NCI-H187 (cell line): ENCODE measurements at places on chromosomes 1 and 21.

DNA sequence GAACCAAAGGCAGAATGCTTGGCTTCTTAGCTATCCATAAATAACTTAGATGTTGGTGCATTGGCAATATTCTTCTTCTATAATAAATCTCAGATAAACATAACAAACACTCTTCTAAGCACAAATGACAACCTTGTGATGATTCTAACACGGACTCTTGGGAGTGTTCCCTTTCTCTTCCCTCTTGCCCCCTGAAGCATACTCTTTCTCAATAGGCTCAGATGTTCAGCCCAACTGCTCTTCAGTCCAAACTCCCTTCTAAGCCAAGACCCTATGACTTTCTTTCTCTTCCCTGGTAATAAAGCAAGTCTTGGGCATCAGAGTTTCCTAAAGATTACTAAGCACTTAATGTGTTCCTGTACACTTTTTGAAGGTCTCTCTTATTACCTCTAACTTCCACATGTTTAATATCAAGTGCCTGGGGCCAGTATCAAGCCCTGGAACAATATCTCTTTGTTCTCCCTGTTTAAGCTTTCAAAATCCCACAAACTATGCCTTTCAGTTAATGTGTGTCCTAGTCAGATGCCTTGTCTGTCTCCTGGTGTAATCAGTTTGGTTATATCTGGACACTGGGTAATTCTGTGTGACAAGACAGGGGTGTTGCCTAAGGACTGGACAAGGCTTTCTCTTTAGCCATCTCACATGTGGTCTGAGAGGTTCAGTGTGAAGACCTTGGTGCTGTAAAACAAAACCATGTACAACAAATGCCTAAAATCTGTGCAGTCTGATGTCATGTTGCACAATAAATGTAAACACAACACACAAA is 92.9 kb upstream of the IVNS1ABP start:
- DNase-seq = no peak

DNA sequence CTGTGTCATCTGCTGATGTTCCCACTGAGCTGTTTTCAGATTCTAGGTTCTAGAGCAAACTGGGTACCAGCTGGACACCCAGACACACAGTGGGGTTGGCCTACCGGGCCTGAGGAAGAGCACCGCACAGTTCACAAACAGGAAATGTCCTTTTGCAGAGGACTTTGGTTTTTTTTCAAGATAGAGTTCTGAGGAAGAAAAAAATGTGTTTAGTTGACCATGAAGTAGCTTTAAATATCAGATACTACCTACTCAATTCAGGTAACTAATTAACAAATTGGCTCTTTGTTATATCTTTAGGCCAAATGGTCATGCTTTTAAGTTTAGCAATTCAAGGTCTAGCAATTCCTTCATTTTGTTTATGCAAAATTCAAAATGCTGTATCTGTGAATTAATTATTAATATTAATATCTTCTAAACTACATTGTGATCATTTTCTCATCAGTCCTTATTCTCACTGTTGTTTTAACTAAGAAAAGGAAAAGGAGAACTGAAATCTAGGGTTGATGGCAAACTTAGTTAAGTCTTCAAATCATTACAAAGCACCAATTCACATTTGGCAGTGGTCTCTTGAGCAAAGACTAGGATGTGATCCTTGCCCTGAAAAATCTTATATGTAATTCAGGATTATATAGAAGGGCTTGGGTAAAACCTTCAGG is 17.2 kb upstream of the NCF2 start:
- DNase-seq = no peak

DNA sequence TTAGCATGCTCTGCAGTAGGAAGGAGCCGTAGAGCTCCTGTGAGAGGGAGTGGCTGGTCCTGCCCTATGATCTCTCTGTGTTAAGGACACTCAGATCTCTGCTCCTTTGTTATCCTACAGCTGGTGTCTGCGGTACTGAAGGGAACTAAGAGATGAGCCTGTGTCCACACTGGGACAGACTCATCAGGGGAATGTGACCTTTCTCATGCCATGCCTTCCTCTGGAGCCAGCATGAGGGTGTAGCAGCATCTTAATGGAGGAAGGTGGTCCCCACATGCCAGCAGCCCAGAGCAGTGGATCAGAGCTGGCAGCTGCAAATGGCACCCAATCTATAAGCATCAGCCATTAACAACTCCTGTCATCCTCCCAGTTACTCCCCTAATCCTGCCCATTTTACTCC is 24.7 kb upstream of the GUCA2B start:
- no peak for DNase-seq

DNA sequence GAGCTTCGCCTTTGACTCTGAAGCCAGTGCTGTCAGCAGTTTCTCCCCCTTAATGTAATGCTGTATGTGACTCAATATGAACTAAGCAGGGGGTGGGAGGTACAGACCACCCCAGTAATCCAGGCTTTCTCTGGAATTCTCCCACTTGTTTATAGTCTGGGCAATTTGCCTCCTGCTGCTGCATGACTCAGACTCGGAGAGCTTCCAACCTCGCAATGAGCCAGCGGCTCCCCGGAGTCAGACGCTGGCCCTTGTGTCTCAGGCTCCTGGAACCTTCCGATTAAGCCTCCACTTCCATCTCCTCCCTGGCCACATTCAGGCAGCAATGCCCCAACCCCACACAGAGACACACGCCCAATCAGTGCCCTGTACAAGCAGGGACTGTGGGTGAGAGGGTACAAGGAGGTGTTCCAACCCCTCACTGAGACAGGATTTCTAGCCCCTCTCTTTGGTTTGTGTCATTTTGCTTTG is 471.7 kb upstream of the VAMP3 start:
- no peak for DNase-seq

- DNase-seq = no peak
Observed at GRCh38 chr1:154434346-154435085, 29.4 kb downstream of the IL6R start.

GRCh38 chr1:243505986-243506689 is 250.3 kb downstream of the SDCCAG8 start:
- DNase-seq = no peak

- DNase-seq = no peak
Observed at GRCh38 chr1:58660105-58660504, 39.8 kb downstream of the MYSM1 start.

GRCh38 chr1:5949085-5949760 is 43.0 kb downstream of the NPHP4 start:
- DNase-seq = no peak

DNA sequence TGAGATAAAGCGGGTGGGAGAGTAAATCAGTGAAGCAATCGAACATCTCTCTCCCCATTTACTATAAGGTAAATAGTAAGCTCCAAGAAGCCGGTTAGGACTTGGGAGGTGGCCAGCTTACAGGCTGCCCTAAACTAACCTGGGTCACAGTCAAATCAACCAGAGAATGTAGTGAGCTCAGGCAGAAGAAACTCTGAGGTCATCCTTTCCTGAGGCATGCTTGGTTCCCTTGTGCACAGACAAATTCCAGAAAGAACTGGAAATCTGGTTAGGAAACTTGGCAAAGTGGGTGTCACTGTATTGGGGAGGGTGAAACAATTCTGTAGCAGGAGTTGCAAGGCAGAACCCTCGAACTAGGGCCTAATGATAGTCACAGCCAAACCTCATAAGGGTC is 72.5 kb downstream of the NTMT2 start:
- DNase-seq = no peak

- no peak for DNase-seq
Observed at GRCh38 chr1:246039584-246039983, 467.5 kb downstream of the SMYD3 start.

DNA sequence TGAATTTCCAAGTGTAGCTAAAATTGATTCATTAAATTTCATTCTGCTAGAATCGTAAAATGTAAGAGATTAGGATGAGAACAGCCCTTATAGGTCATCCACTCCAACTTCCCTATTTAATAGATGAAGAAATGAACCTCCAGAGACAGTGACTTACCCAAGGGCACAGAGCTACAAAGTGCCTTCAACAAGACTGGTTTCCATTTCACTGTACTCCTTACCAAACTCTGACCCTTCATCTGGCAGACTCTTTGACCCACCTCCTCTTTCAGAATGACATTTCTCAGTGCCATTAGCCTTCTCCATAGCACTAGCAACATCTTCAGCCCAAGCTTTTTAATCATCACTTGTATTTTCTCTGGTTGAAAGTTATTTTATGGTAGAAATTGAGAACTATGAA is 161.3 kb downstream of the NEK7 start:
- DNase-seq = no peak

GRCh38 chr1:46526691-46527291 is 24.7 kb downstream of the KNCN start:
- no peak for DNase-seq

GRCh38 chr1:17066361-17067068 is 12.7 kb upstream of the SDHB start:
- no peak for DNase-seq

DNA sequence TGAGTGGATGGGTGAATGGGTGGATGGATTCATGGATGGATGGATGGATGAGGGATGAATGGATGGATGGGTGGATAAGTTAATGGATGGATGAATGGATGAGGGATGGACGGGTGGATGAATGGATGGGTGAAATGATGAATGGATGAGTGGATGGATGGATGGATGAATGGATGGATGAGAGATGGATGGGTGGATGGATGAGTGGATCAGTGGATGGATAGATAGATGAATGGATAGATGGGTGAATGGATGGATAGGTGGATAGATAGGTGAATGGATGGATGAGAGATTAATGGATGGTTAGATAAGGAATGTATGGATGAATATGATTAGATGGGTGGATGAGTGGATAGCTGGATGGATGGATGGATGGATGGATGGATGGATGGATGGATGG is 313.5 kb downstream of the NPHP4 start:
- DNase-seq = no peak

DNA sequence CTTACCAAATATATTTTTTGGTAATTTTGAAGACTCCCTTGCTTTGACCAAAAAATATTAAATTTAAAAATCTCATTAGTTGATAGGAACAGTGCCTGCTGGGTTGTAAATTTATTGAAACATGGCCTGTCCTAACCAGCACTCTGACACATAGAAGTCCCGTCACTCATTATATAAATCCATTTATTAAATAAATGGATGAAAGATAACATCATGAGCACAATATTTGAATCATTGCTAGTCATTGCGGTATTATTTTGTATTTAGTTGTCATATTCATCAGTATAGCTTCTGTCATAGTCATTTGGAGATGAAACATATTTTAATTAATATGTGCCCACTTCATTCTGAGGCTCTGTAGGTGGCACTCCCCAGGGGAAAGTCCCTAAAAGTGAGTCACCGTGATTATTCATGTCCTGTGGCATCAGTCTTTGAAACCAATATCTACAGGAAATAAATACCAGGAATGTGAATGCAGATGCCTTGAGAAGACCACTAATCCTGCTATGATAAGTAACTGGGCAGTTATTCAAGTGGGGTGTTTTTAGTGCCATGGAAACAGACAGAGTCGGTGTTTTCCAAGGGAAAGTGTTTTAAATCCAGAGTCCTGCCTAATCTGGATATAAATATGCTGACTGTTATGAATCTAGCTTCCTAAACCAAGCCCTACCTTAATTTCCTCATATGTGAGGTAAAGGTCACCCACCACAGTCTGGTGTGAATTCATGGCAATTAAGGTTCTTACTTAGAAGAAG is 302.0 kb downstream of the DUSP10 start:
- DNase-seq = no peak

- DNase-seq = no peak
Observed at GRCh38 chr1:211344152-211344618, 17.6 kb downstream of the TRAF5 start.

- no peak for DNase-seq
Observed at GRCh38 chr1:7093297-7093696, 308.0 kb downstream of the CAMTA1 start.

DNA sequence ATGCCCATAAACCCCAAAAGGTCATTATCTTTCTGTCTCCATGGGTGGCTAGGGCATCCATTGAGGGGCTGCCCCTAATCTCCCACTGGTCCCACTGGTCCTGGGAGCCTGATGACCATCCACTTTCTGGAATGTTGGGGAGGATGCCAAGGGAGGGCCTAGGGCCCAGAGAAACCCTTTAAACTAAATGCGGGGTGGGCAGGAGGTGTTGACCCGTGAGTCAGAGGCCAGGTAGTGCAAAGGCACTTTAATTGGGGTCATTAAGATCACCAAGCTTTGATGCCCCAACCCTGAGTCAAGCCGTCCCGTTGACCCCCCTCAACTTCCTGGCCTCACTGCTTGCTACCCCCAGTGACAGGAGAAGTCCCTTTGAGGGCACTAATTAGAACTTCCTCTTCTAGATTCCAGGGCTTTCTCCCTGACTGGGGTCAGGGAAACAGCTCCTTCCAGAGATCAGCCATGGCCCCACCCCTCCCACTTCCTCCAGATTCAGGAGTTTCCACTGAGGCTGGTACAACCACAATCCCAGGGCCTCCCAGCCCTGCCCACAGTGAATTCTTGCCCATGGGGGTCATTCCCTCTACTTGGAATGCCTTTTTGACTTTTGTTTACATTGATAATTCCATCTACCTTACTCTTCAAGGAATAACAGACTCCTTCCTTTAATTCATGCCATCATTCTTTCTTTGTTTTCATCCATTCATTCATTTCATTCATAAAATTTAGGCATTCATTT is 15.5 kb upstream of the SERINC2 start:
- no peak for DNase-seq

DNA sequence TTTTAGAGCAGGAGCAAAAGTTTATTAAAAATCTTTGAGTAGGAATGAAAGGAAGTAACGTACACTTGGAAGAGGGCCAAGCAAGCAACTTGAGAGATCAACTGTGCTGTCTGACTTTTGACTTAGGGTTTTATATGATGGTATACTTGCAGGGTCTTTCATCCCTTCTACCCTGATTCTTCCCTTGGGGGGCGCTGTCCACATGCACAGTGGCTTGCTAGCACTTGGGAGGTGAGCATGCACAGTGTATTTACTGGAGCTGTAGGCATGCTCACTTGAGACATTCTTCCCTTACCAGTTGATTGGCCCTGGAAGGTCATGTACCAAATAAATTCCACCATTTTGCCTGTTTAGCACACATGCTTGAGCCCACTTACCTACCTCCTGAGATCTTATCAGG is 1001.3 kb upstream of the ADGRL2 start:
- no peak for DNase-seq

GRCh38 chr1:20893931-20894330 is 106.8 kb upstream of the HP1BP3 start:
- no peak for DNase-seq

DNA sequence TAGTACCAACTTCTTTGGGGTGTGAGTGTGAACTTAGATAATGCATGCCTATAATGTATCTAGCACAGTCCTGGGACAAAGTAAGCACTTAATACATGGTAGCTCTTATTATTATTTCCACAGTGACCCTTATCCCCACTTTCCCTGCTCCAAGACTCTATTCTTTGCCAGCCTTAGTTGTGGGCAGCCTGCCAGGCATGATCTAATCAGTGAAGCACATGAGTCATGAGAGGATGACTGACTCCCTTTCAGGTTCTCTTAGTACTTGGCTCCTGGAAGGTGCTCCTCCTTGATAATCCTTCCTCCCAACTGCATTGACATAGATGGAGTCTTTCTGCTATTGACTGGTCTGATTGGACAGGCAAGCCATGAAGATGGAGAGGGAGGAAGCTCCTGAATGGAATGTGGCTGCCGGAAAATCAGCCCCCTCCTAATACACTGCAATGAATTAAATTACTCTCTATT is 17.4 kb upstream of the GNG12 start:
- no peak for DNase-seq

- DNase-seq = no peak
Observed at GRCh38 chr1:6099787-6100765, 54.4 kb downstream of the KCNAB2 start.
